ENCODE measurements at places on chromosomes 7 and 10.

- DNase-seq, result no peak
These were observed 224.3 kb upstream of the PLXNA4 start for GRCh38 chr7:132800522-132800921.

GRCh38 chr7:137755846-137756651 is 90.7 kb downstream of the DGKI start:
- DNase-seq, result no peak

GRCh38 chr7:75662579-75663301 is 76.0 kb downstream of the HIP1 start:
- peak; percentile 75 for DNase-seq

GRCh38 chr10:839550-840205 is 91.8 kb downstream of the LARP4B start:
- DNase-seq, result no peak

DNA sequence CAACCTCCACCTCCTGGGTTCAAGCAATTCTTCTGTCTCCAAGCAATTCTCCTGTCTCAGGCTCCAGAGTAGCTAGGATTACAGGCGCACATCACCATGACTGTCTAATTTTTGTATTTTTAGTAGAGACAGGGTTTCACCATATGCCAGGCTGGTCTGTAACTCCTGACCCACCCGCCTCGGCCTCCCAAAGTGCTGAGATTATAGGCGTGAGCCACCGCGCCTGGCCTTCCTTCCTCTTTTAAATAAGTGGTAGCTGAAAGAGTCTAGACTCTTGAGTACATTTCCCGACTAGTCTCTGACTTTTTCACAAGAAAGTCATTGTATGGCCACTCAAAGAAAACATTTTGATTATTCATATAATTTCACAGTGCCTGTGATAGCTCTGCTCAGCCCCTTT is 636.2 kb upstream of the ANKRD30A start:
- DNase-seq, result no peak

GRCh38 chr10:9081253-9081652 is 1026.8 kb downstream of the GATA3 start:
- no peak for DNase-seq

GRCh38 chr7:50822706-50823105 is 40.0 kb upstream of the GRB10 start:
- no peak for DNase-seq

DNA sequence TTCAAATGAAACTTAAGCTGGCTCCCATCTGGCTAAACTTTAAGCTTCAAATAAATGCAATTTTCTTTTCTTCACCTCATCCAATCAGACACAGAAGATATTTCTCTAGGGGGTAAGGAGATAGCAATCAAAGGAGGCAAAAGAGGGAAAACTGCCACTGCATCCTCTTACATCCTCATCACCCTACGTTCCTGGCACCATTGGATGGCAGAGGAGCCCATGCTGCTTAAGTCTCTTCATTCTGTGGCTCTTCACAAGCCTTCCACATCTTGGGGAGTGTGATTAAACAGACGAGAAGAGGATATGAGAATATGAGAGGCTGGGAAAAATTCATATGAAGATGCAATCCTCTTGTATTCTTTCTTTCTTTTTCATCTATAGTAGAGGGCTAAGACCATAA is 345.7 kb upstream of the AOAH start:
- DNase-seq, result no peak

Data from naive B cell (primary cell).